Activated gamma-delta T cell treated with anti-CD3 and anti-CD28 coated beads, Interleukin-2, amount 50 U/mL, for 16 hours (primary cell): ENCODE measurements at places on chromosomes 3 and 15.
A peak's percentile ranks its signal among the peaks of the same experiment; 100 is the strongest.

- no peak for DNase-seq
Observed at GRCh38 chr15:66489179-66489791, 8.3 kb downstream of the SNAPC5 start.

- DNase-seq, result no peak
Observed at GRCh38 chr15:88193415-88193814, 63.1 kb downstream of the NTRK3 start.

- DNase-seq, result no peak
Observed at GRCh38 chr3:53493963-53494791, at the start of gene CACNA1D. Gene CACNA1D, plus strand, starts transcription at chr3:53494611. Its CDS starts 556 bp downstream, at chr3:53495167.

DNA sequence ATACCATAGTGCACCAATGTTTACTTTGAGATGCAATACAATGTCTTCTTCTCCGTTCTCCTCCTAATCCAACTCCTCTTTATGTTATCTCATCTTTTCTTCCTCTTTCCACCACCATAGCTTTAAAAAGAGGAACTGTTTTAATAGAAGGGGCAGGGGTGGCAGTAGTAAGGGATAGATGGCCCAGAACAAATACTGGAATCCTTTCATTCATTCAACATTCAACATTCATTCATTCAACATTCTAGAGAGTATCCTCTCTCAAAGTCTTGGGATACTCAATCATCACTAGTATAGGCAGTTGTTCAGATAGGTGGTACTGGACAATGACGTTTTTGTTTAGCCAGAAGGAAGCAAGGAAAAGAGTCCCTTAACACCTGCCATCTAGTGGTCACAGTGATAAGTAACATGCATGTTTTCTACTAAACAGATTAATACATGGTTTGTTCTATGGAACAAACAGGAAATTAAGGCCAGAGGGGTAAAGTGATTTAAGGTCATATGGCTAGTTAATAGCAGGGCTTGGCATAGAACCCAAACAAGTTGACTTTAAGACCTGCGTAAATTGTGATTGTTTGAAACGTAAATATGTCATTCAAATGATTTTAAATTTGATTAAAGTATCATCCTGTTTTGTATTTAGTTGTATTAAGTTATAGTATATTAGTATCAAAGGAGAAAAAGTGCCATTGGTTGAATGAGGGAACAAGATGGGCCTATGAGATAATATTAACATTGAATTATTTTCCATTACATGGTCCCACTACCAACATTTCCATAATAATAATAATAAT is 26.9 kb upstream of the EHHADH start:
- no peak for DNase-seq

DNA sequence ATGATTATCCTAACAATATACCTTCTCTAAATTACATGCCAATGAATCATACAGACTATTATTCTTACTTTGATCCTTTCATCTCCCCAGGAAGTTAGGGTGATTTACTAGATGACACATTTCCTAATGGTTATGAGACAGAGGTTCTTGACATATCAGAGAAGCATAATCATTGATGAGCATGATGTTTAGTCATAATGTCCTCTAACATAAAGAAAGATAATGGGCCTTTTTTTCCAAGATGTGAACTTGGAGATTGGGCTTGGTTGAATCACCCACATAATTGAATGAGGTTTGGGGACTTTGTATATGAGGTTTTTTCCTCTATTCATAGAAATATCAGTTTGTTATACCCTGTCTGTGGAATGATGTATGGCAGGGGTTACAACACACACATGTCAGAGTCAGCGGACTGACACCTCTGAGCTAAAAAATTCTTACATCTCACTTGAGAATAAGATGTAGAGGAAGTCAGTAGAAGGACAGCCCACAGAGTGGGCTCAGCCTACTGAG is 69.7 kb upstream of the DCBLD2 start:
- DNase-seq, result no peak

DNA sequence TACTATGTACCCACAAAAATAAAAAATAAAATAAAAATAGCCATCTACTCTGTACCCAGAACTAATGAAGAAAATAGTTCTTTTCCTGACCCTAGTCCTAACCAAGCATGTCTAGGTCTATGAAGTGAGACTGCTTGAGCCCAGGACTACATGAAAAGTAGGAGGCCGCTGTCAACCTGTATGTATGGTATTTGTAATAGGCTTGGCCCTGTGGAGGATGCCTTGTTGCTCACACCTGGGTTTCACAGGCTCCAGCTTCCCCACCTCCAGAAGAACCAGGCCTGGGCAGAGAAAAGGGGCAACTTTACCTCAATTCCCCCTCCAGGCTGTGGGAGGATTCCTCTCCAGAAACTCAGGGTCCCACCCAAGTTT is 6.8 kb upstream of the PKM start:
- no peak for DNase-seq

GRCh38 chr3:129239991-129240390 is 9.4 kb upstream of the COPG1 start:
- DNase-seq, result no peak

- no peak for DNase-seq
Observed at GRCh38 chr15:91898843-91899242, 45.3 kb downstream of the SLCO3A1 start.

DNA sequence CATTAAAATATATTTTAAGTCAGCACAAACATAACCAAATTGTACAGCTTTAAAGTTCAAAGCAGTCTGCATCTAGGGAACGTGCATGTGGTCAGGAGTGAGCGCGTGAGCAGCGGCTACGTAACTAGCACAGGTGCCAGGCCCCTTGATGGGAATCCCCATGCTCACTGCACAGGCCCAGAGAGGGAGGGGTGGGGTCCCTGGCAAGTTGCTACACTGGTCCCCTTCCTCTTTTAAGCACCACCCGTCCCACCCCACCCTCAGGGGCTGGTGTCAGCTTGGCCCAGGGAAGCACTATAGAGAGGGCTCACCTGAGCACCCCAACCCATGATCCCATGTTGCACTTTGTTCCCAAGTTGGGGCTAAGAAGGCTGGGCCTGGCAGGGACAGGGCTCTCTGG is 835 bp upstream of the GMPPB start:
- DNase-seq, result no peak

- DNase-seq, result no peak
Observed at GRCh38 chr3:157078131-157078810, 81.7 kb downstream of the CCNL1 start.

DNA sequence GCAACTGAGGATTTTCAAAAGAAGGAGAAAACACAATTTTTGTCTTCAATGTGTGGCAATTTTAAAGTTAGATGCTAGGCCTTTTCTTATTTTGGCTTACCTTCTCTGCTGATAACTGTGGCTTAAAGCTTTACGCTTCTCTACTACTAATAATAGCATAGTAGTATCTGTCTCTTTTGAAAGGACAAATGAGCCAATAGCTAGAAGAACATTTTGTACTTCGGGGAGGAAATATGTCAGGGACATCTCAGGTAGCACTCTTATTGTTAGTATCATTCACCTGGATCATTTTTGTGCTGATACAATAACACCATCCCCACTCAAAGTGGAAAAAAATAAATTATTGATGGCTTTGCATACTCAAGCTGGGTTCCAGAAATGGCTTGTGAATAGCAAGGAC is 586.1 kb upstream of the TBL1XR1 start:
- no peak for DNase-seq

- no peak for DNase-seq
Observed at GRCh38 chr3:36923523-36923943, 21.3 kb downstream of the TRANK1 start.

GRCh38 chr3:134249935-134250716 is 533 bp downstream of the RYK start:
- peak; percentile 25 for DNase-seq

DNA sequence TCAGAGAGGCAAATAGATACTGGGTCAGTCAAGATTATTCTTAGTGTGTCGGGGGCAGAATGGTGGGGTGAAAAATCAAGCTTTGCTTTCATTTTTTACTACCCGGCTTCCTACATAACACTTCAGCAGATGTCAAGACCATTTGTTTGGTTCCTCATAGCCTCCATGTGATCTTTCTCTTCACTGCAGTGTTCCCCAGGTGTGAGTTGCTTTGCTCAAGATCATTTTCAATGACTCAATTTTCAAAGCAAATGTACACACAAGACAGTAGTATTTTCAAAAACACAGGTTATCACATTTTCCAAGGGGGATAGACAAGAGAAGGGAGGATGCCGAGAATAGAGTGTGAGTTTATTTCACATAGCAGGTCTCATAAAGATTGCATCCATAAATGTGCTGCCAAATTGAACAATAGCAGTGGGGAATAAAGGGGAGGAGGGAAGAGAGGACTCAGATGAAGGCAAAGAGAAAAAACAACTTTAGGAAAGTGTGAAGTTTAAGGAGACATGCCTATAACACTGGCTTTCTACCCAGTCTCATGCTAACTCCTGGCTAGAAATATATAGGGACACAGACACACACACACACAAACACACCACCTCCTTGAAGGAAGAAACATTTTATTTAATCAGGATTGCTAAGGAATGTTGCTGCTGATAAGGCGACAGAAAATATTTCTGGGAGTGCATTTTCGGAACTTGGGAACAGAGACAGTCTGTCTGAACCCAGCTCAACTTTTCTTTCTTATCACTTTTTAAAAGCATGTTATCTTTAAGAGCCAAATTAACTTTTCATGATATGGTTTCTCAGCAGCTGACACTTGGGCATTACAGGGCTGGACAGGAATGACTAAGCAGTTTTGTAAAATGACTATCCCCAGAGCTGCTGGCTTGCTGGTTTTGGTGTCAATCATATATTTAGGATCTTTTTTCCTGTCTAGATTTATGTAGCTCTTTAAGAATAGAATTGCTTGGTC is 402.4 kb downstream of the RBMS3 start:
- no peak for DNase-seq

GRCh38 chr15:72313881-72314280 is 6.1 kb downstream of the CELF6 start:
- DNase-seq, result no peak

- DNase-seq, result no peak
Observed at GRCh38 chr3:111582120-111582474, 13.0 kb downstream of the ZBED2 start.

GRCh38 chr3:100226712-100227429 is 33.9 kb upstream of the TBC1D23 start:
- no peak for DNase-seq

- DNase-seq, result no peak
Observed at GRCh38 chr3:87206070-87206469, 21.0 kb upstream of the CHMP2B start.

DNA sequence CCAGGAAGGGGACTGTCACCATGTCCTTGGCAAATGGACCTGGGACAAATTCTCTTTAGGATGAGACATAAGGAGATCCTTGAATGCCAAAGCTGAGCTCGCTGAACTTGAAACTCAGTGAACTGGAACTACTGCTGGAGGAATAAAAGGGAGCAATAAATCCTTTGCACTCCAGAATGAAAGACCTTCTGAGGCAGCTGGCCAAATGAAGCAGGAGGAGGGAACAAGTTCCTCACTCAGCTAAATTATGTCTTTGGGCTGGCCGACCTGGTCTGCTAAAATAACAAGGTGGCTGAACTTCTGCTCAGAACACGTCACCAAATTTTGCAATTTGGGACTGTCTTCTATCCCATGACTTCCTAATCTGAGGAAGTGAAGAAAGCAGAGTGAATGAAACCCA is 314.7 kb downstream of the LPP start:
- no peak for DNase-seq

DNA sequence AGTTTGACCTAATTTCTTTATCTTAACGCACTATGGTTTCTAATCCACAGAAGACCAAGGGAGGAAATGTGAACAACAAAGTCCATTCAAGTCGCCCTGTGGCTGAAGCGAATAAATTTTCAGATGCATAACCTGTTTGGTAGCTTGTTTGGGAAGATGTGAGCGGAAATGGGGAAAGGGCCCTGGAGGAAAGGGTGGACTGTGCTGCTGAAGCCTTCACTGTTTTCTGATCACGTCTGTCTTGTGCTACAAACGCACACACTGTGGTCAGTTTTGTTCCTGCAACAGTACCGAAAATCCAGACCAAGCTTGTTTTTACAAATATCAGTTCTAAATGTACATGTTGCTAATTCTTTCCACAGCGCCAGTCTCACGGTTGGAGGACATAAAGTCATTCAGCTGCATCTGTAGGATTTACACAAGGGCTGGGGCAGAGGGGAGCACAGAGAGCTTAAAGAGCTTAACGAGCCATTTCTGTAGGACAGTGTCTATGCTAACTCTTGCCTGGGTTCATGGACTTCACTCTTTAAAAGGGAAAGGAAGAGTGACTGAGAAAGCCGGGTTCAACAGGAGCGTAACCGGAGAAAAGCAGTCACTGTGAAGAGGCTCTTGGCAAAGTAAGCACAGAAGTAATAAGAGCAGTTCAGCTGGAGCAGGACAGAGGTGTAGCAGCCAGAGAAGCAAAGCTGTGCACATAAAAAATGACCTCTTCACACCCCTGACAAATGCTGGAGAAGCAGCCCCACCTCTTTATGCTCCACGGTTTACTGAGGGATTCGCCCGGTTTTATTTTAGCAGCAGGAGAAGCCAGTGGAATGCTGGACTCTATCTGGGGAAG is 66.6 kb downstream of the USF3 start:
- DNase-seq, result no peak

DNA sequence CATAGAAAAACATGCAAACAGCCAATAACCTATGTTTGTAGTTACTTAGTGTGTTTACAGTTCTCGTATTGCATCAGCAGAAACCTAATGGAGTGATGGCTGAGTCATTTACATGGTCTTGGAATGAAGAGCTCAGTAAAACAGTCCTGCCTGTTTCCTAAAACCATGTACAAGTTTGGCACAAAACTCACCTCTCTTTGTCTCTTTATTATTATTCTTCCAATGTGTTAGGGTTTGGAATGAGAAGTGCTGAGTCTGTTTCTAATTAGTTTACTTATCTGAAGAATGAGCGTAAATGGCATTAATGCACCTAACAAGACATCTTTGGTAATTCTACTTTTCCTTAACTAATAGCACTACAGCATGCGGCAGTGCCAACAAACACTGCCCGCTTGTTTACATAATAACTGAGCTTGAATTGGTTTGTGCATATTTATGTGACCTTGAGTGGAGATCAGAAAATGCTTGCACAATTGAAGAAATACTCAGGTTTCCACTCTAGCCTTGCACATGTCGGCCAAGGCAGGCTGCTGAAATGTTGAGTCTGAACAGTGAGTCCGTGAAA is 385.4 kb upstream of the SEMA6D start:
- no peak for DNase-seq

GRCh38 chr3:115937054-115937453 is 313.7 kb downstream of the GAP43 start:
- DNase-seq, result no peak
